ENCODE measurements at places on chromosomes 5 and 9. TPM values are rescaled to one million over a fixed set of nuclear protein-coding genes. Genes with fewer than 3 reads are reported as not detected.

DNA sequence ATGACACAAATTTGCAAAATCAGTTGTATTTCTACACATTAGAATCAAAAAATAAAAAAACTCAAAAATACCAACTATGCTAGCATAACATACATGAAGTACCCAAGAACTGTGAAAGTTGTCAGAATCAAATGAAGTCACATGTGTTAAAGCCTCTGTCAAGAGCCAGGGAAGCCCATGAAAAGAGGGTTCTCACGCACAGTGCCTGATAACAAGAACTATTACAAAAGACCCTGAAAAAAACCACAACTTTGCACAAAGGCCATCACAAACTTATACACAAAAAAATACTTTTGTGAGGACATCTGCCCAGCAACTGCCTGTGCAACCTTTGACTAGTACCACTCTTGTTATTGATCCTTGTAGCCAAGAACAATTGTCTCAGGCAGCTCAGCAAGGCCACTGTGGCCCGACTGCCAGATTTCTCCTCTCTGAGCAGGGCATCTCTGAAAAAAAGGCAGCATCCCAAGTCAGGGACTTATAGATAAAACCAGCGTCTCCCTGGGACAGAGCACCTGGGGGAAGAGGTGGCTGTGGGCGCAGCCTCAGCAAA, 28.9 kb upstream of the HNRNPA0 start:
- no peak for DNase-seq

GRCh38 chr9:127534931-127535330, 77.1 kb upstream of the STXBP1 start:
- no peak for DNase-seq

DNA sequence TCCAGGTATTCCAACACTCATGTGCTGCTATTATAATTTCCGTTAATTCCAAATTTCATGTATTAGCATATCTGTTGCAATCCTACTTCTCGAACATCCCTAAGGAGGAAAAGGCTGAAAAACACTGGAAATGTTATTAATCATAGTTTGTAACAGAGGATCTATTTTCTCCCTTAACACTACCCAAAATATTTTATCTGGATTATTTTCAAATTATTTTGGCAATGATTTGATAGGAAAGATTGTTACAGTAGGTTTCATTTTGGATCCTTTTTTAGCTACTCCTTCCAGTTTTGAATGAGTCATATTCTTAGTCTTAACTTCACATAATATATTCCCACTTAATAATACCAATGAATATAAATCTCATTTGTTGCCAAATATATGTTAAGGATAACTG, 13.9 kb upstream of the NAA35 start:
- no peak for DNase-seq

DNA sequence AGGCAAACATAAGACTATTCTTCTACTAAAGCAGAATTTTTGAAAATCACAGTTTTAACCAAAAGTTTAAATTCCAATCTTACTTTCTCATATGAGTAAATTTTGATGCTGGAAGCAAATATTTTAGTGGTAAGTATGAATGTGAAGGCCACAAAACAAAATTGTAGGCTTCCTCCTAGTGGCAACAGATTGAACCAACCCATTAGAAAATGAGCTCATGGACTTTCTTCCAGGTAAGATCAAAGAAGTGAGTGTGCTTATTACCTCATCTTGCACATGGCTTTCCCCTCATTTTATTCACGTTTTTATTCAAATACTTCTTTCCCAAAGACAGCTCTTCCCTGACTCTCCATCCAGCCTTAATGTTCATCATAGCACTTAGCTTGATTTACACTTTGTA, 16.5 kb upstream of the RLN2 start:
- peak; percentile 8 for DNase-seq

GRCh38 chr9:112487799-112488340, 1.2 kb downstream of the KIAA1958 start:
- DNase-seq = peak; percentile 24

- no peak for DNase-seq
Measured at GRCh38 chr5:88888848-88889188, 5.8 kb upstream of the MEF2C start.

DNA sequence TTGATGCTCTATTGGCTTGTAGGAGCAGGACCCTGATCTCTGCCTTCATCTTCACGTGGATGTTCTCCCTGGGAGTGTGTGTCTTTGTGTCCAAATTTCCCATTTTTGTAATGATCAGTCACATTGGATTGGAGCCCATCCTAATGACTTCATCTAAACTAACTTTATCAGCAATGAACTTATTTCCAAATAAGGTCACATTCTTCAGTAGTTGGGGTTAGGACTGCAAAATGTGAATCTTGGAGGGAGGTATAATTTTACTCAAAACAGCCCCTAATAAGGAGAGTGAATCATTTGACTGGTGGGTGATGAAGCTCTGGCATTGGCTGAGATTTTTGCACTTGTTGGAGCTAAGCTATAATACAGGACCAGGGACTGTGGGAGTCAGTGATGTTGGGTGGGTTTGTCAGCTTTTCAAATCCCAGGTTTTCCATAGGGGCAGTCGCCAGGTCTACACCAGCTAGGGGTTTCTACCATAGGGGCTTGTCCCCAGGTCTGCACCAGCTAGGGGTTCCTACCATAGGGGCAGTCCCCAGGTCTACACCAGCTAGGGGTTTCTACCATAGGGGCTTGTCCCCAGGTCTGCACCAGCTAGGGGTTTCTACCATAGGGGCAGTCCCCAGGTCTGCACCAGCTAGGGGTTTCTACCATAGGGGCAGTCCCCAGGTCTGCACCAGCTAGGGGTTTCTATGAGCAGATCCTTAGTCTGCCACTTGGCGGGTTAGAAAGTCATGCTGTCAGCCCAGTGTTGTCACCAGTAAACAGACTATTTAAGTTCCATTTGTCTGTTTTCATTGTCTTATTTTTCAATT, 382.6 kb upstream of the DAP start:
- no peak for DNase-seq

- DNase-seq = peak; percentile 40
Measured at GRCh38 chr5:16304846-16305245, 125.3 kb upstream of the MARCHF11 start.

GRCh38 chr9:35603506-35603985, 1.5 kb upstream of the TESK1 start:
- peak; percentile 79 for DNase-seq

DNA sequence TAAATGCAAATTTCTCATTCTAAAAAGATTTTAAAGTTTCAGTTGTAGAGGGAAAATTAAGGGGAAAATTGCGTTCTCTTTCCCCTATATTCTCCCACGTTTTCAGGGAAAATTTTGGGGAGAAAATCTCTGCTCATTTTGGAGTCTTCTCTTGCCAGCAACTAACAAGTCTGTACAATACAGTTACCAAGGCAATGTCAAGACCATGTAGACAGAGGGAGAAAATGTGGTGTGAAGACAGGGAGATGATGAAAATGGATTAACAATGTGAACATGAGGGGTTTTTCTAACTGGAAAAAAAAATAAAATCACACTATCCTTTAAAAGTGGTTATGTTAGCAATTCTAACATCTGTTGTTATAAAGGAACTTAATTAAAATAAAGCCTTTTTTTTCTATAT, 22.3 kb downstream of the SLC1A3 start:
- DNase-seq = no peak

Gene PCDHB2
- total RNA-seq = 2.4 TPM

Gene TLX3
- not detected for total RNA-seq

Gene IGFBPL1
- total RNA-seq = not detected

All from MCF 10A (cell line).